ENCODE measurements at places on chromosomes 5 and 9. TPM values are rescaled to one million over a fixed set of nuclear protein-coding genes. Genes with fewer than 3 reads are reported as not detected.

DNA sequence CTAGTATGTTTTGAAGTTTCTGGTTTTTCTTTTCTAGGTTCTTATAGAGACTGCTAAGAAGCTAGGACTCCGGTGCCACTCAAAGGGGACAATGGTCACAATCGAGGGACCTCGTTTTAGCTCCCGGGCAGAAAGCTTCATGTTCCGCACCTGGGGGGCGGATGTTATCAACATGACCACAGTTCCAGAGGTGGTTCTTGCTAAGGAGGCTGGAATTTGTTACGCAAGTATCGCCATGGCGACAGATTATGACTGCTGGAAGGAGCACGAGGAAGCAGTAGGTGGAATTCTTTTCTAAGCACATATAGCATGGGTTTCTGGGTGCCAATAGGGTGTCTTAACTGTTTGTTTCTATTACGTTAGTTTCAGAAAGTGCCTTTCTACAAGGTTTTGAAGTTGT lies 52.2 kb downstream of the MTAP start:
- H3K36me3 ChIP-seq = peaks cover 13% of the 10 kb centered on the region
- H3K27me3 ChIP-seq = peaks cover 3% of the 10 kb centered on the region
- DNase-seq = no peak
- H3K27ac ChIP-seq = no peak overlapping the region

Gene F2RL2
- total RNA-seq = not detected

DNA sequence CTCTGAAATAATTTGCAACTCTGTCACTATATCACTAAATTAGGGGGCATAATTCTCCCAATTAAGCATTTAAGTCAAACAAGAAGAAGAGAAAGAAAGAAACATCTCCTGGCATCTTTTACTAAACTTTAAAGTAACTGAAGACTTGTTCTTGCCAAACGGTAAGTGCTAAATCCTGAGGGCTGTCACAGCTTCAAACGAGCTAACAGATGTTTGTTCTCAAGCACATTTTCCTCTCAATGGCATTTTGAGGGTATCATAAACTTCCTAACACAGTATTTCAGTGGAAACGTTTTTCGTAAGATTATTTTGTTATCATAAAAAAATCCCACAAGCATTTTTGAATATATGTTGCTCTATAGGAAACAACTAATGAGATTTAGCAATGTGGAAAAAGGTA lies 169.5 kb upstream of the TAS2R1 start:
- no peaks in the 10 kb centered on the region for H3K36me3 ChIP-seq
- H3K4me1 ChIP-seq = no peaks in the 10 kb centered on the region
- DNase-seq = no peak
- no peak overlapping the region for H3K4me3 ChIP-seq

DNA sequence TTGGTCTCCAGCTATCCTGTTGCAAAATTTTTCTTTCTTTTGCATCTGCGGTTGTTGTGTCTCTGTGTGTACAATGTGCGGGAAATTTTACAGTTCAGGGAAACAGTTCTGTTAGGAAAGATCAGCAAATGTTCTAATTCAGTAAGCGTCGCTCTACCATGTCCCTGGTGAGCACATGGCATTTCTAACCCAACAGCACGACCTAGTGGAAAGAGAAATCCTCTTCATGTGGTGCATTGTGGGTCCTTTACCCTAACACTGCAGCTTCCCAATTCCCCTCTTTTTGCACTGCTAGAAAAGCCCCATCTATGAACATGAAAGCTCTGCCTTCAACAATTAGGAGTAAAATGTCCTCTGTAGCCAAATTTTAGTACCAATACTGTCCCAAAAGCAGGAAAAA lies 974.2 kb upstream of the CDH9 start:
- no peak overlapping the region for H3K4me3 ChIP-seq
- H3K27me3 ChIP-seq = peaks cover 5% of the 10 kb centered on the region
- H3K4me1 ChIP-seq = no peaks in the 10 kb centered on the region

DNA sequence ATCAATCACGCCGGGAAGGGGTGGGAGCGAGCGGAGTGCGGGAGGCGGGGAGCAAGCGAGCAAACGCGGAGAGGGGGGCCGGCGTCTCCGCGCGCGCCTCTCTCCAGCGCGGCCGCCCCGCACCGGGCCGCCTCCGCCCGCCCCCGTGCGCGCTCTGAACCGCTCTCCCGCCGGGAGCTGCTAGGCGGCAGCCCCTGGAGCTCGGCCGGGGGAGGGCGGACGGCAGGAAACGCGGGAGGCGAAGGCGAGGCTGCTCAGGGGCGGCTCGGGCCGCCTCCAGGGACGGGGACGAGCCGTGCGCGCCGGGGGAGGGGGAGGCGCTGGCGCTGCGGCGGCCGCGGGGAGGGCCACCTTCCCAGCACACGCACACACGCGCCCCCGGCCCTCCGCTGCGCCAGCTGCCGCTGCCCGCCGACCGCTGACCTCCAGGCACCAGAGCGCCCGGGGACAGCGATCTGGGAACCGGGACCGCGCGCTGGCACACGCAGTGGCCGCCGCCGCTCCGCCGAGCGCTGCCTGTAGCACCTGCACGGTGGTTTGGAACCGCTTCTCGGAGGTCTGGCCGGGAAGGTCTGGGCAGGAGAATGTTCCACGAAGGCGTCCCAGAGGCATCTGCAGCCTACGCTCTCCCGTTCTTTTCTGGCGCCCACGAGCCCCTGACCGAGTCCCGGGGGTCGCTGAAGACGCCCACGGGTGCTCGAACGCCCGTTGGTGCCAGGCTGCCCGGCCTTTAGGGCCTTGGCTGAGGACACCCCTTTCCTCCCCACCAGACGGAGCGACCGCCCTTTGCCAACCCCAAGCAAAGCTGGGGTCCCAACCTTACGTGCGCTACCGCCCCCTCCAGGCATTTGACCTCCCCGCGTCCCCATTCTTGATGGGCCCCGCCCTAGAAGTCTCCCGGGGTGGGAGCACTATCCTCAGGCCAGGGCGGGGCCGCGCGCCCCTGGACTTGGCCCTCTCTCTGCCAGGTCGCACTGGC lies at the start of gene GABBR2:
Gene GABBR2 (minus strand): TSS at position 3 of the 979 bp plus-strand sequence. CDS start 198 bp downstream, outside the sequence.
- peaks cover 17% of the 10 kb centered on the region for H3K27me3 ChIP-seq
- peak within 1 kb of the TSS; percentile 86 for H3K4me3 ChIP-seq
- H3K36me3 ChIP-seq = peaks cover 6% of the 10 kb centered on the region
- peak within 1 kb of the TSS; percentile 59 for H3K27ac ChIP-seq

DNA sequence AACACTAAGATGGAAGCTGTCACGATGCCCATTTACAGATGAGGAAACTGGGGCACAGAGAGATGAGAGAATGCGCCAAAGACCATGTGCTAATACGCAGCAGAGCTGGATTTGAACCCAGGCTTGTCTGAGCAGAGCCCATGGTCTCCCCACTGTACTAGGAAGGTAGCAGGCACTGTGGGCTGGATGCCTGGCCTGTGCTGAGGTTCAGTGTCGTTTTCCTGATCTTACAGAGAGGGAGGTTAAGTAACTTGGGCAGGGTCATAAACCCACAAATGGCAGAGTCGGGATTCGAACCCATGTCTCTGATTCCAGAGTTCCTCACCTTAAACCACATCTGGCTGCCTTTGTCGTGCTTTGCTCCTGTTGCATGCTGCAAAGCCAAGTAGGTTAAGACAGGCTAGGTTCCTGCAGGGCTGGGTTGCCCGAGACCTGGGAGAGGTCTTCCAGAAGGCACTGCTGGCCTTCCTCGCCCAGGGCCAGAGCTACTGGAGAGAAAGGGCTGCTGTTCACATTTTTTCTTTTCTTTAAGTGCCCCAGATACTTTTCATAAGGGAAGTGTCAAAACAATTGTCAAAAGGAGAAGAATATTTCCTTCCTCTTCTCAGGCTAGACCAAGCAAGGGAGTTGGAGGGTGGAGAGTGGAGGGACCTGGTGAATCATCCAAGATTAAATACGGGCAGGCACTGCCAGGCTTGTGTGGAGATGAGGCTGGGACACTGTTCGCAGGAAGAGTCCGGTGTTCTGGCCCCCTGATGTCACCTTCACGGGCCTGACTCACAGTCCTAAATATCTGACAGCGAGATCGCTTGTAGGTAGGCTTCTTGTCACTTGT lies 3.2 kb downstream of the NEK6 start:
- peaks cover 7% of the 10 kb centered on the region for H3K27me3 ChIP-seq
- DNase-seq = no peak
- no peak overlapping the region for H3K27ac ChIP-seq

Gene NUTM2F
- total RNA-seq = not detected

Gene GABRB2
- total RNA-seq = not detected

- no peak for DNase-seq
- no peak overlapping the region for H3K4me3 ChIP-seq
- peaks cover 2% of the 10 kb centered on the region for H3K27me3 ChIP-seq
- no peaks in the 10 kb centered on the region for H3K4me1 ChIP-seq
- no peaks in the 10 kb centered on the region for H3K36me3 ChIP-seq
Observed at GRCh38 chr9:107496976-107497375, 7.4 kb upstream of the KLF4 start.

Gene SHC3
- 0.83 TPM for total RNA-seq

- peaks cover 15% of the 10 kb centered on the region for H3K27me3 ChIP-seq
- peak overlapping the region; percentile 75 for H3K27ac ChIP-seq
- H3K4me1 ChIP-seq = peaks cover 31% of the 10 kb centered on the region
- peak overlapping the region; percentile 78 for H3K4me3 ChIP-seq
- H3K36me3 ChIP-seq = peaks cover 6% of the 10 kb centered on the region
Observed at GRCh38 chr5:141507387-141508091, 18.7 kb downstream of the PCDHGC5 start.

Gene PCDHA9
- 18.9 TPM for total RNA-seq

GRCh38 chr5:60806591-60807243 lies 37.4 kb downstream of the ELOVL7 start:
- H3K27ac ChIP-seq = no peak overlapping the region
- no peaks in the 10 kb centered on the region for H3K36me3 ChIP-seq
- H3K27me3 ChIP-seq = no peaks in the 10 kb centered on the region
- H3K4me3 ChIP-seq = no peak overlapping the region

- peaks cover 10% of the 10 kb centered on the region for H3K4me1 ChIP-seq
- no peak for DNase-seq
- peak overlapping the region; percentile 68 for H3K4me3 ChIP-seq
- H3K27me3 ChIP-seq = peaks cover 54% of the 10 kb centered on the region
- no peaks in the 10 kb centered on the region for H3K36me3 ChIP-seq
Observed at GRCh38 chr5:173243831-173244305, 8.9 kb upstream of the NKX2-5 start.

Gene NDUFS4
- 87.3 TPM for total RNA-seq

GRCh38 chr5:6176102-6176693 lies 202.1 kb downstream of the MED10 start:
- H3K4me3 ChIP-seq = no peak overlapping the region
- H3K27ac ChIP-seq = no peak overlapping the region
- H3K4me1 ChIP-seq = peaks cover 12% of the 10 kb centered on the region
- DNase-seq = no peak
- peaks cover 2% of the 10 kb centered on the region for H3K27me3 ChIP-seq
- no peaks in the 10 kb centered on the region for H3K36me3 ChIP-seq

Gene SPINK7
- total RNA-seq = not detected

DNA sequence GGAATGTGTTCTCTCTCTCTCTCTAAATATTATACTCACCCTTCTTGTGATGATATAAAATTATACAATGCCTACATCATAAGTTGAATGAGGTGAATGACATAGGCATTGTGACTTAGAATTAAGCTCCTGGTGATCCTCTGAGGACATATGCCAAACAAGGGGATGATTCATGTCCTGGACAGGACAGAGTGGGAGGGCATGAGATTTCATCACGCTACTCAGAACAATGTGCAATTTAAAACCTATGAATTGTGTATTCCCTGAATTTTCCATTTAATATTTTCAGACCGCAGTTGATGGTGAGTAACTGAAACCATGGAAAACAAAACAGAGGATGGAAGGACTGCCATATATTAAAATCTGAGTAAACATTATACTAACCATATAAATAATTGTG lies 782.2 kb upstream of the NUDT12 start:
- H3K27ac ChIP-seq = peak overlapping the region; percentile 50
- no peak overlapping the region for H3K4me3 ChIP-seq

DNA sequence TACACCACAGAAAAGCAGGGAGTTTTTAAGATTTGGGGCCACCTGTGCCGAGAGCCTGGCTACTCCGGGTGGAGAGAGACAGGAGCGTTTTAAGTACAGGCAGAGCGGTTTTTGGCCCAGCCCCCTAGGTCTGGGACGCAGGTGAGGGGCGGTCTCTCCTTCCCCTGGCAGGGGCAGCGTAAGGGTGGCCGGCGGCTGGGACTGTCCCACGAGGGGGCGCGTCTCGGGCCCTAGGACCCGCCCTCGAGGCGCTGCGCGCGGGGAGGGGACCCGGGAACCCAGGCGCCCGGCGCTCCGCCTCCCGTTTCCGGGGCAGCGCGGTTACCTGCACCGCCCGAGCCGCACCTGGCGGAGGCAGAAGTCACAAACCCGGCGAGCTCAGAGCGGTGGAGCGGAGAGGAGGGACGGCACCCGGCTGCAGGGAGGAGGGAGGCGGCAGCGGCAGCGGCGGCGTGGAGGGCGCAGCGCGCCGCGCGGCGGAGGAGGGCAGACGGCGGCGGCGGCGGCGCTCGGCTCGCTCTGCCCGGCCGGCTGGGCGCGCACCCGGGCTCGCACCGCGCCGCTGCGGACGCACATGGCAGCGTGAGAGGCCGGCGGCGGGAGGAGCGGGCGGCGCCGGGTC lies at the start of gene WWC1:
Gene WWC1 (plus strand): TSS at position 304 of the 622 bp plus-strand sequence. CDS start 508 bp downstream, outside the sequence.
- DNase-seq = peak; percentile 71
- H3K27ac ChIP-seq = no peak within 1 kb of the TSS
- H3K27me3 ChIP-seq = peaks cover 12% of the 10 kb centered on the region
- H3K4me3 ChIP-seq = peak within 1 kb of the TSS; percentile 86

DNA sequence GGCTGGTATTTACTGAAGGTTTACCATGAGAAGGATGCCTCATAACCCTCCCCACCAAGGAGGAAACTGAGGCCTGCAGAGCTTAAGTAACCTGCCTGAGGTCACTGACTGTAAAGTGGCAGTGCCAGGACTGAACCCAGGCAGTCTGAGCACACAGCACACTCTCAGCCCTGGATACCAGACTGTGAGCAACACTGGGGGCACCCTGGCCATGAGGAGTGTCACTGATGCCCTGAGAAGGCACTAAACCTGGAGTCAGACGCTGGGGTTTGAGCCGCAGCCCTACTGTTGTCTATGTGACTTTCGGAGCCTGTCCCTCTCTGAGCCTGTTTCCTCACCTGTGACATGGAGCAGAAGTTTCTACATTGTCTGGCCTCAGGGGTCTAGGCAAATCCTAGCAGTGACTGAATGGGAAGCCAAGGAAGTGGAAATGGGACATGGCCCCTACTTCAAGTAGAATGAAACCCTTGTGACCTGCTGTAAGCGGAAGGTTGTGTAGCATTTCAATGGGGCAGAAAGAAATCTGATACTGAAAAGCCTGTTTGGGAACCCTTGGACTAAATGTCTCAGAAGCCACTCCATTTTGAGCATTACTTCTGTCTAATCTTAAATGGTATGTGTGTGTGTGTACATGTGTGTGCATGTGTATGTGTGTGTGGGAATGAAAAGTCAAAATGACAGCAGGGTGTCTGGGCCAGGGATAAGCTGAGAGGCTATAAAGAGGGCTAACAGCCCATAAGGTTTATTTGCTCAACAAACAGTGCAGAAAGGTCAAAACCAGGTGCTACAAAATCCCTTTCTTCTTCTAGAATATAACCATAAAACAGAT lies 36.0 kb downstream of the B4GALT1 start:
- H3K27me3 ChIP-seq = peaks cover 3% of the 10 kb centered on the region
- no peak overlapping the region for H3K27ac ChIP-seq
- H3K36me3 ChIP-seq = peaks cover 10% of the 10 kb centered on the region
- peaks cover 5% of the 10 kb centered on the region for H3K4me1 ChIP-seq
- DNase-seq = no peak
- no peak overlapping the region for H3K4me3 ChIP-seq

Gene FIBCD1
- not detected for total RNA-seq

Data from glutamatergic neuron (in vitro differentiated cells).